ENCODE measurements at places on chromosomes 12 and 14. TPM values are rescaled to one million over a fixed set of nuclear protein-coding genes. Genes with fewer than 3 reads are reported as not detected.

- DNase-seq: no peak
Measured at GRCh38 chr12:6979021-6979420, 8.3 kb downstream of the EMG1 start.

GRCh38 chr12:117356048-117356447 is 5.4 kb downstream of the NOS1 start:
- no peak for DNase-seq

- no peak for DNase-seq
Measured at GRCh38 chr14:100410056-100410565, 87.0 kb downstream of the SLC25A47 start.

DNA sequence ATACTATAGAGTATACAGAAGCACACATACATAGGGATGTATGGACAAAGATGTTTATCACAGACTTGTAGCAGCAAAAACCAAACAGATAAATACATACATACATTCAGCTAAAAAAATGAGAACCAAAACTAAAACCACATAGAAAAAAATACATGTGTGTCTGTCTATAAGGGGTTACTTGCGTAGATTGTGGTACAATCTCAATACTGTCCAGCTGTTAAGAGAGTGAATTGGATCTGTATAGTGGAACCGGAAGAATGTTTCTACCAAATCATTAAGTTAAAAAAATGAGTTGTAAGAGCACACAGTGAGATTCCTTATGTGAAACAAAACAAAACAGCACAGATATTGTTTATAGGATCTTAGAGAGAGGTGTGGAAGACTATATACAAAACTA is 44.2 kb upstream of the DCD start:
- DNase-seq: no peak

- DNase-seq: no peak
Measured at GRCh38 chr14:88417594-88417993, 32.1 kb downstream of the SPATA7 start.

DNA sequence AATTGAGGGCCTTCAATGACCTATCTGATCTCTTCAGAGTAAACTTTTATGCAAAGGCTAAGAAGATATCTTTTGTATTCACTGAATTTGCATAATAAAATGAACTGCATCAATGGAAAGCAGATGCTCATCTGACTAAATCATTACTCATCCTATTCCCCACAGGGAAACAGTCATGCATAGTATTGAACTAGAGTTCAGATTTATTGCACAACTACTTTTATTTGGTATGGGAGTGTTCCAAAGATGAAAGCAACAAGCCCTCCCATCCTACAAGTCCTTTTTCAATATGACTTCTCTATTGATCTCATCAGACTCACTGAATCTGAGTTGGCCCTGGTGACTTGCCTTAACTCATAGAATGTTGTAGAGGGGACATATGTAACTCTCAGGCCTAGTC is 159.8 kb downstream of the KITLG start:
- no peak for DNase-seq

GRCh38 chr12:14367040-14367661 is 1.7 kb downstream of the ATF7IP start:
- no peak for DNase-seq

GRCh38 chr14:70662816-70663215 is 21.1 kb downstream of the TTC9 start:
- no peak for DNase-seq

DNA sequence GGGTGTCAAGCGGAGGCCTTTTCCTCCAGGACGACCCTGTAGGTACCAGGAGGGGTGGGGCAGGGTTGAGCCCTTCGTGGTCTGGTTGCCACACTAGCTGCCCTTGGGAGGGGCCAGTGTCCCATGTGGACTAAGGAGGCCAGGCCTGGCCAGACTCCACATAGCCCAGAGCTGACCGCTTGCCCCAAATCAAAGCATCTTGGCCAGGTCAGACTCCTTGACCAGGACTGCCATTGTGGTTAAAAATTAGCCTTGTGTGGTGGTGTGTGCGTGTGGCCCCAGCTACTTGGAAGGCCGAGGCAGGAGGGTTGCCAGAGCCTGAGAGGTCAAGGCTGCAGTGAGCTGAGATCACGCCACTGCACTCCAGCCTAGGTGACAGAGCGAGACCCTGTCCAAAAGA is 24.8 kb downstream of the ALDH2 start:
- DNase-seq: no peak

- DNase-seq: no peak
Measured at GRCh38 chr12:50597200-50598195, 92.7 kb downstream of the DIP2B start.

DNA sequence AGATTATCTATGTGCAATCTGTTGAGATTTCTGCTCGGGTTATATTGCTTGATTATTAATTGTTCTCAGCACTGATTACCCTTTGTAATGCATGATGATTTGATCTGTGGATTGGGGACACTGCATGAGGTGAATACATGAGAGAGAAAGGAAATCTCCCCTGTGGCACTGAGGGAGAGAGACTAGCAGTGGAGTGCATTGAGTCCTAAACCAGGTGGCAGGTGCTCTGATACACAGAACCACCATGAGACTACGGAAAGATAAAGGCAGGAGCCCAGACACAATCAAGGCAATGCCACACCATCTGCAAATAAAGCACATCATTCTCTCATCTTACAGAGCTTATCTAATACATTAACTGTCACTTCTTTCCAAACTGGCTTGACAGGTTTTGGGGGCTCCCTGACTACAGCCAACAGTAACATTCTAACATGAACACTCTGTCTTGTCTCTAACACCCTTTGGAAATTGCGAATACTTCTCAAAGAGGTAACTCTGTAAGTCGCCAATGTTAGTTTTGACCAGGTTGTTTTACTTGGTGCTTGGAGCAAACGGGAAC is 37.6 kb upstream of the TSPAN8 start:
- no peak for DNase-seq

DNA sequence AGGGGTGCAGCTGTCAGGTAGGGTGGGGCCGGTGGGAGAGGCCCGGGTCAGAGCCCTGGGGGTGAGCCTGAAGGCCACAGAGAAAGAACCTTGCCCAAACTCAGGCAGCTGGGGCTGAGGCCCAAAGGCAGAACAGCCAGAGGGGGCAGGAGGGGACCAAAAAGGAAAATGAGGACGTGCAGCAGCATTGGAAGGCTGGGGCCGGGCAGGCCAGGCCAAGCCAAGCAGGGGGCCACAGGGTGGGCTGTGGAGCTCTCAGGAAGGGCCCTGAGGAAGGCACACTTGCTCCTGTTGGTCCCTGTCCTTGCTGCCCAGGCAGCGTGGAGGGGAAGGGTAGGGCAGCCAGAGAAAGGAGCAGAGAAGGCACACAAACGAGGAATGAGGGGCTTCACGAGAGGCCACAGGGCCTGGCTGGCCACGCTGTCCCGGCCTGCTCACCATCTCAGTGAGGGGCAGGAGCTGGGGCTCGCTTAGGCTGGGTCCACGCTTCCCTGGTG is 10.5 kb downstream of the MMP14 start:
- DNase-seq: no peak

GRCh38 chr14:98965076-98965475 is 306.9 kb downstream of the BCL11B start:
- no peak for DNase-seq

GRCh38 chr12:69834147-69834546 is 9.1 kb downstream of the MYRFL start:
- no peak for DNase-seq

GRCh38 chr12:55718015-55718414 is 2.2 kb downstream of the BLOC1S1 start:
- no peak for DNase-seq

DNA sequence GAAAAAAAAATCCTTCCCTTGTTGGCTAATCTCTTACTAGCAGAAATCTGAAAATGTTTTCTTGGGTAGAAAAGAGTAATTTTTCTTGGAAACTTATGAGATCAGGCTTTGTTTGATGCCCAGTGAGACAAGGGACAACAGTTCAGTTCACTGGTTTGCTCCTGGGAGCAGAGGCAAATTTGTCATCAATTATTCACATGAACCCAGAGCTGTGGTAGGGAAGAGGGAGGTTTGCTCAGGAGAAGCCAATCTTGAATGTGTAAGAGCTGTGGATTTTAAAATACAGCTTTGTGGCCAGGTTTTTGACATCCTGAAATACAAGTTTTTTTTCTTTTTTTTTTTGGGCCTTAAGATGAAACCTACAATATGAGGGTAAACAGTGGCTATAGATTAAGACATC is 426.6 kb downstream of the ATP23 start:
- no peak for DNase-seq

DNA sequence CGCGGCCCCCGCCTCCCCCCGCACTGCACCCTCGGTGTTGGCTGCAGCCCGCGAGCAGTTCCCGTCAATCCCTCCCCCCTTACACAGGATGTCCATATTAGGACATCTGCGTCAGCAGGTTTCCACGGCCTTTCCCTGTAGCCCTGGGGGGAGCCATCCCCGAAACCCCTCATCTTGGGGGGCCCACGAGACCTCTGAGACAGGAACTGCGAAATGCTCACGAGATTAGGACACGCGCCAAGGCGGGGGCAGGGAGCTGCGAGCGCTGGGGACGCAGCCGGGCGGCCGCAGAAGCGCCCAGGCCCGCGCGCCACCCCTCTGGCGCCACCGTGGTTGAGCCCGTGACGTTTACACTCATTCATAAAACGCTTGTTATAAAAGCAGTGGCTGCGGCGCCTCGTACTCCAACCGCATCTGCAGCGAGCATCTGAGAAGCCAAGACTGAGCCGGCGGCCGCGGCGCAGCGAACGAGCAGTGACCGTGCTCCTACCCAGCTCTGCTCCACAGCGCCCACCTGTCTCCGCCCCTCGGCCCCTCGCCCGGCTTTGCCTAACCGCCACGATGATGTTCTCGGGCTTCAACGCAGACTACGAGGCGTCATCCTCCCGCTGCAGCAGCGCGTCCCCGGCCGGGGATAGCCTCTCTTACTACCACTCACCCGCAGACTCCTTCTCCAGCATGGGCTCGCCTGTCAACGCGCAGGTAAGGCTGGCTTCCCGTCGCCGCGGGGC is at the start of gene FOS:
FOS (plus strand) TSS at position 407 of the 731 bp plus-strand sequence; CDS start at position 562, 155 bp downstream.
- peak; percentile 83 for DNase-seq

- no peak for DNase-seq
Measured at GRCh38 chr14:34190717-34191116, 239.8 kb upstream of the EGLN3 start.

- DNase-seq: no peak
Measured at GRCh38 chr12:129540249-129540648, 363.6 kb downstream of the TMEM132D start.

DNA sequence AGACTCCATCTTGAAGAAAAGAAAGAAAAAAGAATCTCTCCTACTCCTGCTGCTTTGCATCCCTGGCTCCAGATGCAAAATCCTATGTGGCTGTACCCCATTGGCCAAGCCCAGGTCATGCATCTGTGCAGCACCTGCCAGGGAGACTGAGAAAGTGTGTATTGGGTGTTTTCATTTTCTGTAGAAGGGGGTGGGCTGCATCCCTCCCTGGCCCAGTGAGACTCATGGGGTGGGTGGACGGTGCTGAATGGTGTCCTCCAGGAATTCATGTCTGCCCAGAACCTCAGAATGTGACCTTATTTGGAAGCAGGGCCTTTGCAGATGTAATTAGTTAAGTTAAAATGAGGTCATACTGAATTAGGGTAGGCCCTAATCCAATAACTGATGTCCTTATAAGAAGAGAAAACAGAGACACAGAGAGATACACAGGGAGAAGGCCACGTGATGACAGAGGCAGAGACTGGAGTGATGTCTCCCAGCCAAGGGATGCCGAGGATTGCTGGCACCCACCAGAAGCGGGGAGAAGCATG is 23.2 kb downstream of the MOAP1 start:
- DNase-seq: no peak

GRCh38 chr12:113149361-113150150 is at the start of gene CFAP73:
CFAP73 (plus strand) TSS chr12:113149724; CDS start chr12:113149858, 134 bp downstream.
- DNase-seq: peak; percentile 50

DNA sequence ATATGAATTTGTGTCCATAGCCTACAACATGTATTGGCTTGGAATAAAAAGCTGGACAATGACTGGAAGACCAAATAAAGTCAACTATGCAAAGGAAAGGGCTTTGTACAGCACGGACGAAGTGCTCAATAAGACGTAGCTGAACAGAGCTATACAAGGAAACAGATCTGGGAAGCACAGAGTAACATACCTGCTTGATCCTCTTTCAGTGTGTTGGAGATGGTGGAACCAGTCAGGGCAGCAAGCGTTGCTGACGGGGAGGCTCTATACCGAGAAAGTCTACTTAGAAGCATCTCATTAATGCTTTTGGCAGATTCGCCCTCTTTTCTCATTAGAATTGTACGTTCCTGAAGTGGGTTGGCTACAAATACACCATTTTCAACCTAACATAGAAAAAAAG is 99.3 kb downstream of the HECTD4 start:
- no peak for DNase-seq

- DNase-seq: no peak
Measured at GRCh38 chr12:91003737-91004136, 1.0 kb downstream of the EPYC start.

GRCh38 chr12:97127061-97127460 is 220.0 kb downstream of the NEDD1 start:
- DNase-seq: no peak

DNA sequence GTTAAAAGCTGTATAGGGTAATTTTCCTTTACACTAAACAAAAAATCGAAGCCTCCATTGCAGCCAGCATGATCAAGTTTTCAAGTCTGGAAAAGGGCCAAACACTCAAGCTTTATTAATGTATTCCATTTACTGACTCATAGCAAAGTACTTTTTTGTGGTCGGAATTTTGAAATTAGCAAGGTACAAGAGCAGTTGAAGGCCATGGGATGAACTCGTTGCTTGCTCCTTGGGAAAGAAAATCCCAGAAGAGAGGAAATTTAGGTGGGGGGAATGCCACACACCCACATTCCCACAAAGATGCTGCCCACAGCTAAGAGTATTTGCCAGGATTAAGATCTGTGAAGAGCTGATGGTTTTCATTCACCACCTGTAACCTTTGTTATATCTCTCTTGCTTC is 333.7 kb downstream of the EGLN3 start:
- DNase-seq: no peak

GRCh38 chr12:3564411-3564810 is 73.4 kb downstream of the PRMT8 start:
- no peak for DNase-seq

DNA sequence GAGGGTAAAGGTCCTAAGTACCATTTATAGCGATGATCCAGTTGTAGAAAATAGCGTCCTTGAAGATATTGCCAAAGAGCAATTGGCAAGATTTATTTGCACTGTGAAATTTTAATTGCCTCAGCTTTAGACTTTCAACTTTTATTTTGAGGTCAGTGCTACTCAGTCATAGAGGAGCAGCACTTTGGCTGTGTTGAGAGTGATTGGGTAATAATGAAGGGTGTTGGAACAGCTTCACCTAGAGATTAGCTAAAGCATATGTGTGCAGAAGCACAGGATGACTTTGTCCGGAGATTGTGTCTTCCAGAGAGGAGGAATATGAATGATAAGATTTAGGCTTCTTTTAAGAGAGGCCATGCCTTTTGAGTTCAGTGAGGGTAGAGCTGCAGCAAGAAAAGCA is 164.8 kb downstream of the NPAS3 start:
- DNase-seq: no peak

SPIC gene
- 0.16 TPM for total RNA-seq

NANOG gene
- not detected for total RNA-seq

DIO2 gene
- total RNA-seq: 31.0 TPM

CDH24 gene
- 10.3 TPM for total RNA-seq

PLEKHG7 gene
- total RNA-seq: not detected

AKAP6 gene
- total RNA-seq: 158 TPM

NFATC4 gene
- total RNA-seq: 5.1 TPM

AHNAK2 gene
- total RNA-seq: 20.6 TPM

GALNT4 gene
- 3.3 TPM for total RNA-seq

CHGA gene
- total RNA-seq: 37.9 TPM

PLEKHH1 gene
- 5.5 TPM for total RNA-seq

Measured in occipital lobe (tissue), 3 donors.